ENCODE measurements at places on chromosomes 6 and 20.

DNA sequence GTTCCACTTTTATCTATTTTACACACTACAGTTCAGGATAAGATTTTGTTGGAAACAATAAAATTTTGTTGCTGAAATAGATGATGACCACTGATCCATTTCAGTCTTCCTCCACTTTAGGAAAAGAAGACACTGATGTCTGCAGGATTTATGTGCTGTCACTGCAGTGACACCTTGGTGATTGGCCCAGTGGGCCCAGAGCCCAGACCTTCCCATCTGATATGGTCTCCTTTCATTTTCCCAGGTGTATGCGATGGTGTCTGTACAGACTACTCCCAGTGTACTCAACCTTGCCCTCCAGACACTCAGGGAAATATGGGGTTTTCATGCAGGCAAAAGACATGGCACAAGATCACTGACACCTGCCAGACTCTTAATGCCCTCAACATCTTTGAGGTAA, 19.6 kb upstream of the ADGRF4 start:
- no peak for DNase-seq

GRCh38 chr6:109447878-109448555, 7.5 kb downstream of the SMPD2 start:
- no peak for DNase-seq

- DNase-seq: peak; percentile 21
Measured at GRCh38 chr6:23027281-23027680, 457.9 kb downstream of the HDGFL1 start.

GRCh38 chr20:1721687-1722512, 64.3 kb upstream of the SIRPG start:
- DNase-seq: no peak

GRCh38 chr6:100084316-100084990, 90.4 kb upstream of the MCHR2 start:
- no peak for DNase-seq

GRCh38 chr6:15303920-15304291, 58.0 kb downstream of the JARID2 start:
- DNase-seq: no peak

GRCh38 chr6:56758120-56758519, 115.4 kb upstream of the DST start:
- DNase-seq: no peak

- DNase-seq: no peak
Measured at GRCh38 chr6:146305092-146305491, 238.5 kb upstream of the RAB32 start.

DNA sequence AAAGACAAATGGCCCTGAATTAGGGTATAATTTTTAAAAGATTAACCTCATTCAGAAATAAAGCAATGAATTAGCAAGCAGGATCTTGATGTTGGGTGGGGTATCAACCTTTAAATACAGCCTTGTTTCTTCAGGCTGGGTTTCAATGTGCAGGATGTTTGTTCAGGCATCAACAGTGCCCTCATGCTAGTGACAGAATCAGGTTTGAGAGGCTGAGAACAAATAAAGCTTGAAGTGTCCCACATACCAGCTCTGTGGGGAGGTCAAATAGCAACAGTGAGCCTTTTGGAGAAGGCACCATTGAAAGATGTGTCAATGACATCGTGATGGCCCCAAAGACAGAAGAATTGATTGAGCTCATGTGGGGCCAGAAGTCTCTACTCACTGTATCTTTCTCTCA, 68.2 kb downstream of the MTFR2 start:
- no peak for DNase-seq

GRCh38 chr6:162845972-162846371, 118.2 kb downstream of the PACRG start:
- DNase-seq: no peak

DNA sequence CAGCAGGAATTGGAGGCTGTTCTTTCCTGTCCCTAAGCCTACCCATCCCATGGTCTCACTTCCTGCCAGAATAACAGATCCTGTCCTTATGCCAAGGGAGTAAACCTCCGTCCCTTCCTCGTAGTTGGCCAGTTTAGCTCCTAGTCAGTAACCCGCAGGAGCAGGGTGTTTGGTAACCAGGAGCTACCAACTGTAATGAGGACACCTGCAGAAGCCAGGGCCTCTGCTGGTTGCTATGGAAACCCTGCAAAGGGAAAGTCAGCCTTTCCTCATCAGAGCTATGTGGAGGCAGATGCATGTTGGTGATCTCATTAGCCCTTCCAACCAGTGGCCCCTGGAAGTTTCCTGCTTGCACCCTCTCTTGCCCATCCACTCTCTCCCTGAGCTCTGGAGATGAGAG, 368.2 kb upstream of the SULF2 start:
- no peak for DNase-seq

GRCh38 chr6:89941031-89941762, 46.9 kb downstream of the GJA10 start:
- peak; percentile 73 for DNase-seq

- no peak for DNase-seq
Measured at GRCh38 chr20:49029203-49029602, 16.9 kb upstream of the CSE1L start.

DNA sequence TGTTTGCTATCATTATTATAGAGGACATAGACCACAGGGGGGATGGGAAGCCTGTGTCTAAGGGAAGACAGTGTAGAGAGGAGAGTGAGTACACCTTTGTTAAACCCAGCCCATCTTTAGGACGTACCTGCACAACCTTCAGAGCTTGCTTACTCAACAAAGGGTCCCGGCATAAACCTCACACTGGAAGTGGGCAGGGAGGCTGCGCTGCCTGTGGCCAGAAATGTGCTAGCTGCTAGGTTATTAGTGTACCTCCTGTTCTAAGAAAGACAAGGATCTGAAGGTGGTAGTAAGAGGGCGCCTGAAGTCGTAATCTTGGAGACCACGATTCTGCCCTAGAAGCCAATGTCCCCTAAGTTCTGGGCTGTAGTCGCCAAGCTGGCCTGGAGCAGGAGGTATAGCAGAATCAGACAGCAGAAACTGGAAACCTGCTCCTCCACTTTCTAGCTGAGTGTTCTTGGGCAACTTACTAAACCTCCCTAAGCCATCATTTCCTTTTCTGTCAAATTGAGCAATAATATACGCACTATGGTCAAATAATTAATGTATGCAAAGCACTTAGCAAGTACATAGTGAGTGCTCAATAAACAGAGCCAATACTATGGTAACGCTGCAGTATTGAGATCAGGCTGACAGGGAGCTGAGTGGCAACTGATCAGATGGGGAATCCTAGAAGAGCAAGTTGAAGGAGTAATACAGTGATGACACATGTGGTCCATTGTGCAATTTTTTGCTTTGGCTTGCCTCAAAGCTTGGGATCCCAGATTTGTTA, 16.8 kb upstream of the AKIRIN2 start:
- no peak for DNase-seq

Measured in testis (tissue), 5 donors.